ENCODE measurements at places on chromosomes 11 and 22.

DNA sequence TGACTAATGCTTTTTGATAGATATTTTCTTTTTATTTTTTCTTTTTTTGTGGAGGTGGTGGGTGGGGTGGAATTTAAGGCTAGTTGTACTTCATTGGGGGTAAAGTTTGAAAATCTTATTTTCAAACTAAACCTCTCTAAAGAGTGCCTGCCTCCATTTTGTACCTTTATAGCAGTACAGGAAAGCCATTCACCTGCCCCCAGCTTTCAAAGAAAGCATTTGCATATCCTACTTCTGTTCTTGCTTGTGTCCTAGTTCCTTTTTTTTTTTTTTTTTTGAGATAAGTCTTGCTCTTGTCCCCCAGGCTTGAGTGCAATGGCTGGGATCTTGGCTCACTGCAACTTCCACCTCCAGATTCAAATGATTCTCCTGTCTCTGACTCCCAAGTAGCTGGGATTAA lies 766.2 kb upstream of the LRRC4C start:
- no peak for DNase-seq

- DNase-seq: no peak
Measured at GRCh38 chr11:95100191-95100648, 10.6 kb downstream of the ENDOD1 start.

- no peak for DNase-seq
Measured at GRCh38 chr11:2580571-2581001, 119.2 kb downstream of the KCNQ1OT1 start.

GRCh38 chr11:44601471-44602370 lies 36.3 kb downstream of the CD82 start:
- DNase-seq: no peak

- no peak for DNase-seq
Measured at GRCh38 chr22:46354176-46354992, 18.9 kb downstream of the TRMU start.

GRCh38 chr11:64086258-64087123 lies 50.8 kb downstream of the FLRT1 start:
- no peak for DNase-seq

DNA sequence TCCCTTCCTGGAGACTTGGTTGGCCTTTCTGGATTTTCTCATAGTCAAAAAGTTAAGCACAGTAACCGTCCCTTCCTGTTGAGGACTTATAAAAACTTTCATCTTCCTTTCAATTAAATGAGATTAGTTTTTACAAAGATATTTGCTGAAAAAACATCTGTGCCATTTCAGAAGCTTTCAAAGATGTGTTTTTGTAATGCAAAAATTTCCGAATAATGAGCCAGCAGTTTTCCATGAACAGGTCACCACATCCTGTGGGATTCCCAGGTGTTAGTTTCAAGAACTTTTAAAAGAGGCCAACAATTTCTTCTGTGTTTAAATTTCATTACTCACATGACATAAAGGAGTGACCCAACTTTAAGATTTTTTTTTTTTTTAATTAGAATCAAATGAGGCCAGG lies 18.0 kb downstream of the NUP50 start:
- DNase-seq: no peak

- DNase-seq: no peak
Measured at GRCh38 chr22:31128156-31128555, 5.4 kb downstream of the INPP5J start.

DNA sequence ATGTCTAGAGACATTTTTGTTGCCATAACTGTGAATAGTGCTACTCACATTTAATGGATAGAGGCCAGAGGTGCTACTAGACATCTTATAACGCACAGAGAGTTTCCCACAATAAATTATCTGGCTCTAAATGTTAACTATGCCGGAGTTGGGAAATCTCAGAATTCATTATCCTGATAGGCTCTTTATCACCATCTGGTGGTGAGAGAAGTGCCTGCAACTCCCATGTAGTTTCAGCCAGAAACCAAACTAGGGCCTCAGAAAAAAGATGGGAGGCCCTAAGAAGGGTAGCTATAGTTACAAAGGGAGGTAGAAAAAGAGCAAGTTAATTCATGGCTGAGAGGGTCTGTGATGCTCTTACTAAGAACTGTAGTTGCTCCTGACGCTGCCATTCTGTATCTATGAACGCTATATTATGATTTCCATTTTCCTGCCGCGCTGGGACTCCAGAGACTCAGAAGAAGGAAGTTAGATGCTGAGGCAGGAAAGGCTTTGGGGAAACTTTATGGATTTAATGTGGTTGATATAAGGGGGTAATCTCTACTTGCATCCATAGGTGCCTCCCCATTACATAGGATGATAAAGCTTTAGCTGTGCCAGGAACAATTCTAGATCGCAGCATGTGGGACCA lies 22.9 kb upstream of the MRPL17 start:
- peak; percentile 13 for DNase-seq

- no peak for DNase-seq
Measured at GRCh38 chr11:104725796-104726408, 172.4 kb downstream of the CASP12 start.

- DNase-seq: no peak
Measured at GRCh38 chr11:114257621-114258558, 38.3 kb upstream of the NNMT start.

- no peak for DNase-seq
Measured at GRCh38 chr22:19808873-19809478, 45.7 kb downstream of the GNB1L start.

GRCh38 chr11:5966958-5967357 lies 1.3 kb downstream of the OR56A5 start:
- no peak for DNase-seq

- no peak for DNase-seq
Measured at GRCh38 chr11:27075655-27076054, 35.0 kb downstream of the BBOX1 start.

Data from CD4-positive, alpha-beta T cell treated with Interleukin-1 beta for 1 hour (primary cell).